ENCODE measurements at places on chromosomes 12 and 14.

- DNase-seq: no peak
Observed at GRCh38 chr14:79448960-79449359, 762.3 kb downstream of the DIO2 start.

GRCh38 chr12:45688183-45688582 lies 41.3 kb upstream of the ARID2 start:
- DNase-seq: no peak

- DNase-seq: no peak
Observed at GRCh38 chr14:77489041-77489440, 9.6 kb downstream of the ISM2 start.

DNA sequence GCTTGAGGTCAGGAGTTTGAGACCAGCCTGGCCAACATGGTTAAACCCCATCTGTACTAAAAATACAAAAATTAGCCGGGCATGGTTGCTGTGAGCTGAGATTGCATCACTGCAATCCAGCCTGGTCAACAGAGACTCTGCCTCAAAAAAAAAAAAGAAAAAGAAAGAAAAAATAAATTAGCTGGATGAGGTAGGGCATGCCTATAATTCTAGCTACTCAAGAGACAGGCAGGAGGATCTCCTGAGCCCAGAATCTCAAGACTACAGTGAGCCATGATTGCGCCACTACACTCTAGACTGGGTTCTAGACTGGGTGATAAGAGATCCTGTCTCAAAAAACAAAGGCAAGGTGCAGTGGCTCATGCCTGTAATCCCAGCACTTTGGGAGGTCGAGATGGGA lies 16.9 kb downstream of the PPP4R3A start:
- no peak for DNase-seq

GRCh38 chr14:39734306-39734705 lies 302.1 kb upstream of the FBXO33 start:
- no peak for DNase-seq

GRCh38 chr14:52068615-52069306 lies at the start of gene NID2:
Gene NID2, minus strand, starts transcription at chr14:52069059. Its CDS starts 65 bp downstream, at chr14:52068994.
- no peak for DNase-seq

GRCh38 chr12:55736780-55737580 lies 5.9 kb upstream of the GDF11 start:
- DNase-seq: peak; percentile 86

GRCh38 chr14:76891391-76891790 lies 65.2 kb downstream of the LRRC74A start:
- DNase-seq: no peak

GRCh38 chr14:19902409-19902808 lies 18.0 kb upstream of the OR4K5 start:
- no peak for DNase-seq

GRCh38 chr12:108305991-108306501 lies 33.1 kb downstream of the CMKLR1 start:
- DNase-seq: no peak

DNA sequence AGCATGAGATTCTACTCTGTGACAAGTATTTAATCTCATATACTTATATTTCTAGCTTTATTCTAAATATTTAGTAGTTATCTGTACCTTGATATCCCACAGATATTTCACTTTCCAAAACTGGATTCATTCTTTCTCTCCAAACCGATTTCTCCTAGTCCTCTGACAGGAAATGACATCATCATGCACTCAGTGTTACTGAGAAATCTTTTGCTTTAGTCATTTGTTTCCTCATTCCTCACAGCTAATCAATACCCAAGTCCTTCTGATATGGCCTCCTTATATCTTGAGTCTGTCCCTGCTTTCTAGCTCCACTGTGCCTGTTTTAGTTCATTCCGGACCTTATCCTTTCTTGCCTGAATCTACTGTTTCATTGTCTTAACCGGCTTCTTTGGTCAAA lies 39.4 kb upstream of the E2F7 start:
- DNase-seq: no peak

DNA sequence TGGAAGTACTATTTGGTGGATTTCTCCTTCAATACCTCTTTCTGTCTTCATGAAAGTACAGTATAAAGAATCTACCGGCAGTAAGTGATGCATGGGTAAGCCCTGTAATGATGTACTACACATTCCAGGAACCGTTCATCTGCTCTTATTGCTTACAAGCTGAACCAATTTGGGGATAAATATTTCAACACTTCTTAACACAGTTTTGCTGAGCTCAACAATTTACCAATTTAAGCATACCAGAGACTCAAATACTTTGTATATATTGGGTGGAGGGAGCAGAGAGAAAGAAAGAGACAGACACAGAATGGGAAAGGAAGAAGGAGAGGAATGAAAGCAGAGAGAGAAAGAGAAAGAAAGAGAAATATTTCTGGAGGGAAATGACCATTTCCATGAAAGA lies 821.1 kb upstream of the FLRT2 start:
- DNase-seq: no peak
